ENCODE measurements at places on chromosomes 6 and 20. TPM values are rescaled to one million over a fixed set of nuclear protein-coding genes. Genes with fewer than 3 reads are reported as not detected.
A peak's percentile ranks its signal among the peaks of the same experiment; 100 is the strongest.

GRCh38 chr6:42251911-42252637 is 34.4 kb upstream of the MRPS10 start:
- no peak for DNase-seq

GRCh38 chr6:29709188-29709587 is 14.0 kb upstream of the HLA-F start:
- no peak for DNase-seq

DNA sequence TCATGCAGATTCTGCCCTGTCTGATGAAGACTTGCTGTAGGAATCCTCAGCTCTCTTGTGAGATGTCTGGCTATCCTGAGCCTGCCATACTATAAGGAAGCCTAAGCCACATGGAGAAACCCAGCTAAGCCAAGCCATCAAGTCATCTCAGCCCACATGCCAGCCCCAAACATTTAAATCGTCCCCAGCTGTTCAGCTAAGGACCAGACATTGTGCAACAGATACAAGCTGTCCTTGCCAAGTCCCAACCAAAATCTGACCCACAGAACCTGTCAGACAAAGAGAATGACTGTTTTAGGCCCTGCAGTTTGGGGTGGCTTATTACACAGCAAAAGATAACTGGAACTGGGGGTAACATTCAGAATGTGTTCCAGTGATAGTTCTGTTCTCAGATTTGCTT is 36.8 kb upstream of the FOXC1 start:
- DNase-seq: no peak

The HEY2 gene
- 0.12 TPM for total RNA-seq

DNA sequence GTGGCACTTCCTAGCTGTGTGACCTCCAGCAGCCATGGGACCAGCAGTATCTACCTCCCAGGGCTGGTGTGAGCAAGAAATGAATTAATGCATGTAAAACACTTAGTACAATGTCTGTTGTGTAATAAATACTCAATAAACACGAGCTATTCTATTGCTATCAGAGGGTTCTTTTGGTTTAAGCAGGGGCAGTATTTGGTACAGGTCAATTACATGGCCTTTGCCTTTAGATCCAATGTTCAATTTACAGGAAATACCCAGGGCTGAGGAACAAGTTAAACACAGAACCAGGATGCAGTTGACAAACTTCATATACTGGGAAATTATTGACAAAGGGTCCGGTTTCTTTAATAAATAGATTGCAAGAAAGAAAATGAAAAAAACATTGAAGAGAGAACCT is 2.9 kb downstream of the TGM2 start:
- DNase-seq: no peak

GRCh38 chr20:19809505-19809904 is 51.4 kb downstream of the RIN2 start:
- no peak for DNase-seq

The CTAGE9 gene
- not detected for total RNA-seq

The KCNK5 gene
- 14.7 TPM for total RNA-seq

- DNase-seq: peak; percentile 43
Observed at GRCh38 chr6:14799928-14800327, 445.9 kb upstream of the JARID2 start.

DNA sequence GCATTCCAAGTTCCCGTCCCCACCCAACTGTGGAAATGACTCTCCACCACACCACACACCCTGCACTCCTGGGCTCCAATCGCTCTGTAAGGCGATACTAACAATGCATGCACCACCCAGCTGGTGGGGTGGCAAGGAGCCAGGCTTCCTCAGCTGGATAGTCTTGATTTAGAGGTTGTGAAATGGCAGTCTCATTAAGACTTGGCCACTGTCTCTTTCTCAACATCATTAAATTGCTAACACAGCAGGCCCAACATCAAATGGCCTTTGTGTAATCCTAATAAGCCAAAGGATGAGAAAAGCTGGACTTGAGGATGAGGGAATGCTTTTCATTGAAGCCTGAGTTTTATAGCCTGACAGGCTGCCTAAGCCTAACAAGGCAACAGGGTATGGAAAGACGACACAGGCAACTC is 223.7 kb downstream of the GMDS start:
- DNase-seq: no peak

The DEFB132 gene
- total RNA-seq: not detected

GRCh38 chr20:47337413-47337812 is 19.1 kb downstream of the ZMYND8 start:
- no peak for DNase-seq

DNA sequence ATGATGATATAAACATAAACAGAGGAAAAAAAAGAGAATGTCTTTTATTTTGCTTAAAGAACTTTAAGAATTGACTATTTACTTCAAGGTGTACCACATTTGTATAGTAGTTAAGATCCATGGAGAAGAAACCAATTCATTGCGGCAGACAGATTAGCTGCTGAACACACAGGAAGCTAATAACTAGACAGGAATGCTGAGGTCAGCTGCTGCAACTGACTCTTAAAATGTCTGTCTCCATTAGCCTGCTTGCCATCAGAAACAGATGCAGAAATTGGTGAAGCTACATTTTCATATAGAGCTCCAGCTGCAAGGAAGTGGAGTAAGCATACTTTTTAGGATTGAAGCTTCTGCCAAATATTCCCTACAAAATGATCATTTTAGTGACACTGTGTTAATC is 939.5 kb downstream of the EPHA7 start:
- no peak for DNase-seq

The MARCKS gene
- total RNA-seq: 1.7 TPM

The SLC22A1 gene
- 1.5 TPM for total RNA-seq

DNA sequence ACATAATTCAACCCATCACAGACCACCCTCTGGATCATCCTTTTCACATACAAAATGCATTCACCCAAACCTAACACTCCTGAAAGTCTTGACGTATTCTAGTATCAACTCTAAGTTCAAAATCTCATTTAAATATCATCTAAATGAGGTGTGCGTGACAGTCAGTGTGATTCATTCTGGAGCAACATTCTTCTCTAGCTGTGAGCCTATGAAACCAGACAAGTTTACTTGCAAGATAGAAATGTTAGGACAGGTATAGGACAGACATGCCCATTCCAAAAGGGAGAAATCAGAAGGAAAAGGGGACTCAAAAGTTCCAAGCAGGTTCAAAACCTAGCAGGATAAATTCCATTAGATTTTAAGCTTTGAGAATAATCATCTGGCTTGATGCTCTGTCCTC is 329.7 kb downstream of the CD83 start:
- DNase-seq: no peak

The NKAIN2 gene
- total RNA-seq: not detected

The ADTRP gene
- total RNA-seq: 62.4 TPM

- no peak for DNase-seq
Observed at GRCh38 chr20:59356662-59357165, 56.3 kb downstream of the EDN3 start.

GRCh38 chr6:134675110-134676054 is 274.5 kb downstream of the ALDH8A1 start:
- DNase-seq: no peak

DNA sequence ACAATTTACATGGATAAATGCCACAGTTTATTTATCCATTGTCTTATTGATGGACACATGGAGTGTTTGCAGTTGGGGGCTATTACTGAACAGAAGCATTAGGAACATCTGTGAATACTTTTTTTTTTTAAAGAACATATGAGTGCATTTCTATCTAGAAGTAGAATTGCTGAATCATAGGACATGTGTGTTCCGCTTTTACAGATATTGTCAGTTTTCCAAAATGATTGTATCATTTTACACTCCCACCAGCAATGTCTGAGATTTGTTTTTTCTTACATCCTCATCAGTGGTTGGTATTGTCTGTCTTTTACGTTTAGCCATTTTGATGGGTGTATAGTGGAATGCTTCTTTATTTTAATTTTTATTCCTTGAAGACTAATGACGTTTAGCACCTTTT is 42.0 kb upstream of the ASIP start:
- no peak for DNase-seq

DNA sequence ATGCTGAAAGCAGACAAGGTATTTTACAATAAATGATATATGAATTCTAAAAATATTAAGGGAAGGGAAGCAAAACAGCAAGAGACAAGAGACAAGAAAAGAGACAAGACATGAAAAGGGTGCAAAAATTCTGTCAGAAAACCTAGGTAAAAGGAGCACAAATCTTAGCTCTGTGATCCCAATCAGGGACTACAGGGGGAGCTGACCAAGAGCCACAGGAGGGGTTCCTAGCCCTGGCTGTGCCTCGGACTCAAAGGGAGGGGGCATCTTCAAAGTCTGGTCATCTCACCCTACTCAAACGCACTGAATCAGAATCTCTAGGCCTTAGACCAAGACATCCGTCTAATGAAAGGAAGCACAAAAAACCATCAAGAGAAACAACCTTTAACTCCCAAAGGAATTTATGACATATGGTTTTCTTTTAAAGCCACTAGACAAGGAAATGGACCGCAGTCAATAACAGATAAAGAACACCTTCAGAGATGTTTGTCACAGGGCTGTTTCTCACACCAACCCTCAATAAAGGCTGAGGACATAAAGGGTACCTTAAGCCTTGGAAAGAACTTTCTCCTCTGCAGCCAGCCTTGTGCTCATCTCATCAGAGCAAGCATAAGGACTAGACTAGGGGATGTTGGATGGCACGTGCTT is 130.4 kb upstream of the CDYL start:
- DNase-seq: no peak

The AIF1 gene
- 68.7 TPM for total RNA-seq

Data from activated T-cell treated with anti-CD3 and anti-CD28 coated beads, Interleukin-2, amount 50 U/mL, for 72 hours (primary cell).